Stimulated activated CD8-positive, alpha-beta memory T cell treated with anti-CD3 and anti-CD28 coated beads, Interleukin-7, amount 100 ng/mL, for 1 hour (primary cell): ENCODE measurements at places on chromosomes 5 and 9.

- DNase-seq: no peak
Observed at GRCh38 chr9:76895186-76895585, 10.7 kb downstream of the PRUNE2 start.

DNA sequence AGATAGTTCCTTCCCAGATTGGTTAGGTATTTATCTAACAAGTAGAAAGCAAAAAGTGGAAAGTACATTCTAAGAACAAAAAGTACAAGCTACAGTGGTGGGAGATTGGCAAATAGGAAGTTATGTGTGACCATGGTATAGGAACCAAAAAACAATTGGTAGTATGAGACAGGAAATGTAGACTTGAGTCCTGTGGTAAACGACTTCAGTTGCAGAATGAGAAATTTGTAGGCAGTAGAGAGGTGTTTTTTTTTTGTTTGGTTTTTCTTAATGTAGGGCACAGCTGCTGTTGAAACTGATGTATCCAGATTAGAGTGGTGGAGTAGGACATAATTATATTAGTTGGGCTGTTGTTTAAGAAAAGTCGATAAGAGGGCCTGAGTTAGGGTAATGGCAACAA is 72.0 kb downstream of the CCNH start:
- no peak for DNase-seq

DNA sequence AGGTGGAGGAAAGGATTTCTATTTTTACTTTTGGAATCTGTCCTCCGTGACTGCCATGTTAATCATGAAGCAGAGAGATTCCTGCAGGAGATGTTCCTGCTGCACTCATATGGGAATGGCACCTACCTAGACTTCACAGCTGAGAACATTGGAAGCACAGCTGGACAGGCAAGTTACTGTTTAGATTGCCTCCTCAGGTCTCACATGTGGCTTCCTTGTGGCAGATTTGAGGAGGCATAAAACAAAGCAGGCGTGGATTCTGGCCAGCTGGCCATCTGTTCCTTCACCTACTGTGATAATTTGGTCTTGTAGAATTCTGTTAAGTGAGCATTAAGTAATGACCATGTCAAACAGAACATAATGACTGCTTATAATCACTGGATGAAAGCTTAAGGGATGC is 193.4 kb downstream of the EDIL3 start:
- no peak for DNase-seq

DNA sequence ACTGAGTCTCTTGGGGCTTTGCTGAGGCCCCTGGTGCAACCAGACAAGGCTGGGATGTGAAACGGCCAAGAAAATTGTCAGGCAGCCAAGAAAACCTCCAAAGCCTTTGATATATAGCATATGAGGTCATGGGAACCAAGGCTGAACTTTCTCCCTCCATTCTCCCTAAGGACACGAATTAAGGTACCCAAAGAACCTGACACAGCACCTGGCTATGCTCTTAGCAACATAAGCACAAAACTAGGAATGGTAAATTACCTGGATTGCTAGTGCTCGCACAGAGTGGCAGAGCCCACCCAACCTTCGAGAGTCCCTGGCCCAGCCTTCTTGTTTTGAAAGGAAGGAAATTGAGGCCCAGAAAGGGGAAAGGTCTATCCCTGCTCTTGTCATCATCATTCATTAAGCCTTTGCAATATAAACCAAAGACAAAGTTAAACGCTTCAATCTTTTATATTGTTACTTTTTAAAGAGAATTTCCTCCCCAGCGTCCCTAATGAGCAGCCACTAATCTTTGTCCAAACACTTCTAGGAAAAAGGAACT is 220.0 kb upstream of the NR4A3 start:
- no peak for DNase-seq

DNA sequence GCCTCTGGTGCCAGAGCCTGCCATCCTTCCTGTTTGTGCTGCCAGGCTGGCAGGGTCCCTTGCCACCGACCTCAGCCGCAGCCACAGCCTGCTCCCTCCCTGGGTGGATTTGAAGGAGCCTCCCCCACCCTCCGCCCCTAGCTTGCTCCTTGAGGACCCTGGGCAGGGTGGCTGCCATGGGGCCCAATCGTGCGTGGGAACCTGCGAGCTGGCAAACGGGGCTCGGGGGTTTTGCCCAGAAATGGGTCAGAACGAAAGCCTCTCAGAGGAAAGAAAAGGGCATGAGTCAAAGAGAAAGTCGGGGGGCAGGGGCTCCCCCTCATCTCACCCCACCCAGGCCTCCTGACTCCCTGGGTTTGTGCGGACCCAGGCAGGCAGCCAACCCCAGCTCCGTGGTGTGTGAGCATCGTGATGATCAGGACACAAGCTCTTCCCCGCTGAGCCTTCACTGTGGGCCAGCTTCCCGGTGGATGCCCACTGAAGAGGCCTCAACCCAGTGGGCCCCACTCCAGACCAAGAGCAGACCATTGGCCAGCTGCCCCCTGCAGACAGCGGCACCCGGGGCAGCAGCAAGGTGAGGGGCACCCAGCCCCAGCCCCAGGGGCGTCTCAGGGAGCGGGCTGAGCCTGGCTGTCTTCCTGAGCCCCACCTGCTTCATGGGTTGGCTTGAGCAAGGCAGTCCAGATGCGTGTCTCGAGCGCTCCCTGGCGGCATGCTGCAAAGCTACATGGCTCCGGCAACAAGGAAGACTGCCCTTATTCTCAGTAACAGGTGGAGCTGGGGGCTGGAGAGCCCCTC is 3.0 kb upstream of the FUT7 start:
- DNase-seq: peak; percentile 75

- no peak for DNase-seq
Observed at GRCh38 chr5:173016598-173017046, 33.1 kb downstream of the ATP6V0E1 start.

DNA sequence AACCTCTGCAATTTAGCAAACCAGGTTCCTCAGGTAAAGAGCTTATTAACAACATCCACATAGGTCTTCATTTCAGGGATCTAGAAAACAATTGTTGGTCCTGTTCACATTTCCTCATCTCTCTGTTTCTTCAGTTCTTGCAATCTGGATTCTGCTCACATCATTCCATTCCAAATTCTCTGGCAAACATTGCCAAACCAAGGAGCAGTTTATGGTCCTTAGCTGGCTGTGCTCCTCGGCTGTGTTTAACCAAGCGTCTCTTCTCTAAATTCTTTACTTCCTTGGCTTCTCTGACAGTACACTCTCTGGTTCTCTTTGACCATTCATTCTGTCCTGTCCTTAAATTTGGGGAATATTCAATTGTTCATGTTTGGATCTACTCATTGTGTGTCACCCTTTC is 65.8 kb upstream of the RANBP3L start:
- no peak for DNase-seq

DNA sequence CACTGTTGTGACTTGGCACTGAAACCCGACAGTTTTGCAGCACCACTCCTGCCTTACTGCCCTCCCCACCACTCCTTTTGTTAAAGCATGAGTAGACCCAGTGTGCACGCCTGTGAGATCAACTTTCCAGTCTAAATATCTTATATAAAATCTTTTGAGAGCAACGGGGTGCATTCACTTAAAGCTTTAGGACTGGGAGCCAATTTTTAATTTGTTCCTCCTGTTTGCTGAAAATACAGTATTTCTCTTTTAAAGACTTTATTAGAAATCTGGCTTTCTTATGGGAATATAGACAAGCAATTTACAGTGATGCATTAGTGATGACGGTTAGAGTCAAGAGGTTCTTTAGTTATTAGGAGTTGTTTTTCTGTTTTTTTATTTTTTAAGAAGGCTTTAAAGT is 397.5 kb downstream of the TMEM167A start:
- no peak for DNase-seq

GRCh38 chr5:32233220-32233695 is 59.1 kb upstream of the GOLPH3 start:
- DNase-seq: no peak

- DNase-seq: no peak
Observed at GRCh38 chr5:132156413-132156812, 71.2 kb downstream of the P4HA2 start.

DNA sequence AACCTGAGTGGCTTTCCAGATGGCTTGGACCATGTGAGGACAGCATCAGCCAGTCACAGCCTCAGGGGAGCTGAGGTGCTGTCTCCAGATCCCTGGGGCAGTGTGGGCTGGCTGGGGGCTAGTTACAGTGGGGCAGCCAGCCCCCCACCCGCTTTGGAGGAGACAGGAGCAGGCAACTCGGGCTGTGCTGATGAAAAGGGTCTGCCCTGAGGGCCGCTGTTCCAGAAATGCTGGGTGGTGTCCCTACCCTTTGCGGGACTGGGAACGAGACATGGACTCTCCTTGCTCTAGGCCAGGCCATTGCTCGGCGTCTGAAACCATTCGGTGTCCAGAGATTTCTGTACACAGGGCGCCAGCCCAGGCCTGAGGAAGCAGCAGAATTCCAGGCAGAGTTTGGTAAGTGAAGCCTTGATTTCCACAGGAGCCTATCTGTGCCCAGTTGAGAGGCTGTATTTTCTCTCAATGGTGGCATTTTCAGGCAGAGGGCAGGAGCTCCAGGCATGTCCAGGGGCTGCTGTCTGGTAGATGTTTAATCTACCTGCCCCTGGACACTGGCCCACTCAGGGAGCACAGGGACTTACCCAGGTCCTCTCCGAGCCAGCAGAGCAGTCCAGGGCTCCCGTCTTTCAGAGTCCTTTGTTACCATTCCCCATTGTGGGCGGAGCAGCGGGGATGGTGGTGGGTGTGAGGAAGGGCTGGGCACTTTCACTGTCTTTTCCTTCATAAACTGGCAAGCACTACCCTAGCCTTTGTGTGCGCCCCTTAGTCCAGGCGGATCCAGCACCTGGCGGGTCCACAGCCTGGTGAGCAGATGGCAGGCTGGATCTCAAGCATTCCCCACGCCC is 7.2 kb downstream of the GRHPR start:
- no peak for DNase-seq

GRCh38 chr9:81320909-81321482 is 368.4 kb downstream of the TLE1 start:
- DNase-seq: no peak

- no peak for DNase-seq
Observed at GRCh38 chr9:4666042-4666699, at the start of gene SPATA6L. Gene SPATA6L, minus strand, starts transcription at chr9:4666480. Its CDS starts 230 bp downstream, at chr9:4666250.

DNA sequence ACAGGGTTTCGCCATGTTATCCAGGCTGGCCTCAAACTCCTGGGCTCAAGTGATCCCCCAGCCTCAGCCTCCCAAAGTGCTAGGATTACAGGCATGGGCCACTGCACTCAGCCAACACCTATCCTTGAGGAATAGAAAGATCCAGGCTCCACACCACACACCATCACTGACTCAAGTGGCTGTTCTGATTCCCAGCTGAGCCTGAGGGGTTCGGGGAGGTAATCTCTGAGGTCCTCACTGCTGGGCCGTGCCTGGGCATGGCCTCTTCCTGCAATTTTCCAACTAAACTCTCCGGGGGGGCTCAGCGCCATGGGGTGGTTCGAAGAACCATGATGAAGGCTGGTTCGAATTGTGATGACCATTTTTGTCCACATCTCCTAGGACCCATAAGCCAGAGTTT is 31.0 kb upstream of the IL17B start:
- DNase-seq: no peak

DNA sequence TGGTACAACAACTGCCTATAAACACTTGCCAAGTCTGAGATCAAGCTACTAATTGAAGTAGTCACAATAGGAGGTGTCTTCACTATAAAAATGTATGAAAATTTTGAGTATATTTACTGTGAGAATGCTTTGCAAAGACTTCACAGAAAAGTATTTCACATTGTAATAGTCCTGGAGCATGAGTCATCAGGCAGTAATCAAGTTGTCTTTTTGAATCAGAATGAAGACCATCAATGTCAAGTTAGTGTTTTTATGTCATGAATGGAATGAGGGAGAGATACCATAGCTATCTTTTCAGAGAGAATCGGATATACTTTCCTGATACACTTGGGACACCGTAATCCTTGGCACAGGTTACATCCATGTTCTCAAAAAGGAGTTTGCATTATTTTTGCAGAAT is 466.9 kb upstream of the ARRDC3 start:
- DNase-seq: no peak

DNA sequence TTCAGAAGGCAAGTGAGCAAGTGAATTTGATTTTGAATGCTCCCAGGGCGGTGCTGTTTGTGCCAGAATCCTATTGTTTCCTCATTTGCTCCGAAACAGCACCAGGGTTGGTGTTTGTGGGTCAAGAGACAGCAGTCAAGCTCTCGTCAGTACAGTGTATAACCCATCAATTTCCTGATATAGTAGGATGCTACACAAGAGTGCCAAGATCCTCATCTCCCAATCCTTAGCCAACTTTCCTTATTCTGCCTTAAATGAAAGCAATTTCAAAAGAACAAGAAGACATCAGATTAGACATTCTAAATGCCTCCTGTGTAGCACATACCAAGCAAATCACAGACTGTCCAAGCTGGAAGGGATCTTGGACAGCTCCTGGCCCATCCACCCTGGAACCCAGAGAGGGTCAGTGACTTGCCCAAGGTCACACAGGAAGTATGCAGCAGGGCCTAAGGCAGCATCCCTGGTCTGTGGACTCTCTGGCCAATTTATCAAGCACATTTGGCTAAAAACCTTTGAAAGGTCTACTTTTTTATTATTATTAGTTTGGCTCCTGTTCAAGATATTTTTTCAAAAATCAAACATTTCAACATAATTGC is 4.5 kb downstream of the WHRN start:
- DNase-seq: no peak

DNA sequence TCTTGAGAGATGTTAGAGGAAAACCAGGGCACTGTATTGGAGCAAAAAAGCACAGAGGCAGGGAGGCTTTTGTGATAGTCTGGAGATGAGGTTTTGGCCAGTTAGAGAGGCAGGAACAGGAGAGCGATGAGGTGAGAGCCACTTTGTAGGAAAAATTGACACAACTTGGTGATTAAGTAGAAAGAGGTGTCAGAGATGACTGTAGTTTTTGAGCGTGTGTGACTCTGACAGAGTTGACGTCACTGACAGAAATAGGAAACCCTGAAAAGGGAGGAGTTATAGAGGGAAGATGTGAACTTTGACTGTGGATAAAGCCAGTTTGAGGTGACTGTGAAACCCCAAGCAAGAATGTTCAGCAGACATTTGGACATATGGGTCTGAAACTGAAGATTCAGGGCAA is 15.7 kb downstream of the NFX1 start:
- no peak for DNase-seq

DNA sequence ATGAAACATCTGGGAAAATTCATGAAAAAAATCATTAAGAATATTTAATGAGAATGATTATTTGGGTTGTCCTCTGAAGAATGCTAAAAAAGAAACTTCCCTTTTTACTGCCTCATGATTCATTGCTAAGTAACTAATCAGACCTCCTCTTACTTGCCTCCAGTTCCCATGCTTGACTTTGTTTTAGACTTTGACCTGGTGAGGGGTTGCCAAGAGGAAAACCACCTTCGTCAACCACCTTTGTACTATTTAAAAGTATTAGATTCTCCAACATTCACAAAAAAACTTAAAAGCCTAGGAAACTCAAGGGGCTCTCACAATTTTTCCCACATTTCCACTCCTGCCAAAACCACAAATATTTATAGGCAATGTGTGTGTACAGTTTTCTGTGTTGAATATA is 115.2 kb upstream of the ST8SIA4 start:
- no peak for DNase-seq
